ENCODE measurements at places on chromosomes 11 and 22.

- no peak for DNase-seq
Observed at GRCh38 chr11:35494957-35495490, 30.4 kb downstream of the PAMR1 start.

DNA sequence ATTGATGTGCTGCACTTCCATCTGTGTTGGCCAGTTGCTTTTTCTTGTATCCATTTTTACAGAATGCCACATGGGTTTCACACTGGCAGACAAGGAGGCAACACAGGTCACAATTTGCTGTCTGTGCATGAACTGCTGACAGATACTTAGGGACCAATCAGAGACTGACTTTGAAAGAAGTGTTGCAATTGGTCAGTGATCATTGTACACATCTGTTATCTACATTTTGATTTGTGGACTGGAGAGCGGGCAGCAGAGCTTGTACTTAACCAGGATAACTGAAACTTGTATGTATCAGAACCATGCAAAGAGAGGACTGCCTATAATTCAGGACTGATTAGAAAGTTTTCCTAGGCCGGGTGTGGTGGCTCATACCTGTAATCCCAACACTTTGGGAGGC, 21.8 kb downstream of the PRR5 start:
- no peak for DNase-seq

DNA sequence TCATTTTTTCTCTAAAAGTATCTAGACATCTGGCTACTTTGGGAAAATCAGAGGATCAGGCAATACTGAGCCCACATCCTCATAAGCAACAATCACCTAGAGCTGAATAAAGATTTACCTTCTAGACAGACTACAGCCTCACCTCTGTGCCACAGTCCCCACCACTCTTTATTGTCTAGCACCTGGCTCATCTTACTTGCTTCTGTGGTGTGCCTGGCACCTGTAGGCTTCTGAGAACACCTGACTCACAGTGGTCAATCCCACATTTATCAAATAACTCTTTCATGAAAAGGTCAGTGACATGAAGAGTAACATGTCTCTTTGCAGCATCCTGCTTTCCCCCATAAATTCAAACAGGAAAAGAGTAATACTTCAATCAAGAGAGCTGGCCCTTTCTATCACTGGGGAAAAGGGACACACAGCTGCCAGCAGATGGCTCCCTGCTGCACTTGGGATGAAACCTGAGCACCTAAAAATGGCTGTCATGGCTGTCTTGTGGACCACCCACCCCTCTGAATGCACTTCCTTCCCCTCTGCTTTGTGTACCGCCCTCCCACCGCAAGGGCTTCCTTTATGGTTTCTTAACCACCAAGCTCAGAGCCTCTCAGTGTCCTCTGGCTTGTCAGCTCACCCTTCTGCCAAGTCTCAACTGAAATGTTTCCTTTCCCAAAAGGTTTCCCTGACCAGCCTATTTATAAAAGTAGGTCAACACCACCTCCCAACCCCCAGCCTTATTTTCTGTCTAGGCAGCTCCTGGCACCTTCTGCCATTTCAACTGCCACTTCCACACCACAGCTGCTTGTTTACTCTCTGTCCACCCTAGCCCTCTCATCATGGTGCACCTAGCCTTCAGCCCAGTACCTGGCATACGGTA, 9.3 kb downstream of the TFIP11 start:
- peak; percentile 42 for DNase-seq

GRCh38 chr11:23687991-23688390, 808.9 kb upstream of the LUZP2 start:
- DNase-seq, result no peak

DNA sequence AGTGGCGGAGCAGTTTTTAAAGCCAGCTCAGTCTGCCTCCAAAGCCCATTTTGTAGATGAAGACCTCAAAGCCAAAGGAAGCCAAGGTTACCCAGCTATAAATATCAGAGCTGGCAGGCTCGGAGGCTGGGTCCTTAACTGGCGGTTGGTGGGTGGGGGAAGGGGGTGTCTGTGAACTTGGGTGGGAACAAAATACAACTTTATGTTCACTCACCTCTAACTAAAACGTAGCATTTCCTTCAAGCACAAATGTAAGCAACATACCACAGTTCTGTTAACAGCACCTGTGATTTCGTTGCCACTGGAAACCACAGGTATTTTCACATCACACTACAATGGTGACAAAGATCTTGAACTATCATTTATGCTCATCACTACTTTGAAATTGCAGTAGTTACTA, 99.7 kb upstream of the SYT13 start:
- no peak for DNase-seq

DNA sequence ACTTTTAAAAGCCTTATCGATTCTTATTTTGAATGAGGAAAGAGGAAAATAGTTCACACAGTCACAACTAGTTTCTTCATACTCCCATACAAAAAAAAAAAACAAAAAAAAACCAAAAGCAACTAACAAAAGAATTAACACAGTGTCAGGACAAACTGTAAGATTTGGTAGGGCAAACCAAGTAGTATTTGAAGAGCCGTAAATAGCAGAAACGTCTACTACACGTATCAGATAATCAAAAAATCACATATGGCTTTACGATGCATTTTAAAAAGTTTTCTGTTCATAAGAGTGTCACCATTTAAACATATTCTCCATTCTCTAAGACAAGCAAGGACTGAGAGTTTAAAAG, 2.3 kb downstream of the PICALM start:
- DNase-seq, result no peak

GRCh38 chr11:2529173-2529572, 84.4 kb downstream of the KCNQ1 start:
- no peak for DNase-seq

GRCh38 chr11:47325271-47326041, 27.0 kb downstream of the MYBPC3 start:
- DNase-seq, result no peak

- DNase-seq, result peak; percentile 17
Observed at GRCh38 chr11:122756417-122756816, 81.9 kb upstream of the CRTAM start.

DNA sequence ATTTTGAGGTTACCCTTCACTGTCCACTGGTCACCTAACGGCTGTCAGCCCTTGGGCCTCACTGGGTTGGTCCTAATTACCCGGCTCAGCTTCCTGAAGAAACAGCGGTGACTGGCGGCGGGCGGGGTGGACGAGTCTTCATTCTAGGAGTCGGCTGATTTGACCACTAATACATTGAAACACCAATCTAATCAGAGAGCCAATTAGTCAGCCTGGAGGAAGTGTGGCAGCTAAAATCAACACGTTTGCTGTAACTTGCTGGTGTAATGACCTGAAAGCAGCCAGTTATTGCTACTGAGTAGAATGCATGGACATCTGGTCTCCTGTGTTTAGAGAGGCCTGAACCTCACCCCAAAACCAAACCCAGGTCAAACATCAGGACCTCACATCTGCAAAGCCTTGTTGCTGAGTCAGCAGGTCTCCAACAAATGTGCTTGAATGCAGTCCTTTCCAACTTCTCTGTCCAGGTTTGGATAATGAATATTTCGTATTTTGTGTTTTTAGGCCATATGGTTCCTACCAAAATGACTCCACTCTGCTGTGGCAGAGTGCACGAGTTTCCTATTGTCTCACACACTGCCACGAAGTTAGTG, 496.4 kb downstream of the BRD1 start:
- DNase-seq, result no peak

- DNase-seq, result peak; percentile 80
Observed at GRCh38 chr22:25749420-25750169, 7.6 kb downstream of the MYO18B start.

GRCh38 chr22:48397531-48398180, 1430.0 kb downstream of the BRD1 start:
- no peak for DNase-seq

- DNase-seq, result no peak
Observed at GRCh38 chr11:99351624-99352023, 330.9 kb downstream of the CNTN5 start.

DNA sequence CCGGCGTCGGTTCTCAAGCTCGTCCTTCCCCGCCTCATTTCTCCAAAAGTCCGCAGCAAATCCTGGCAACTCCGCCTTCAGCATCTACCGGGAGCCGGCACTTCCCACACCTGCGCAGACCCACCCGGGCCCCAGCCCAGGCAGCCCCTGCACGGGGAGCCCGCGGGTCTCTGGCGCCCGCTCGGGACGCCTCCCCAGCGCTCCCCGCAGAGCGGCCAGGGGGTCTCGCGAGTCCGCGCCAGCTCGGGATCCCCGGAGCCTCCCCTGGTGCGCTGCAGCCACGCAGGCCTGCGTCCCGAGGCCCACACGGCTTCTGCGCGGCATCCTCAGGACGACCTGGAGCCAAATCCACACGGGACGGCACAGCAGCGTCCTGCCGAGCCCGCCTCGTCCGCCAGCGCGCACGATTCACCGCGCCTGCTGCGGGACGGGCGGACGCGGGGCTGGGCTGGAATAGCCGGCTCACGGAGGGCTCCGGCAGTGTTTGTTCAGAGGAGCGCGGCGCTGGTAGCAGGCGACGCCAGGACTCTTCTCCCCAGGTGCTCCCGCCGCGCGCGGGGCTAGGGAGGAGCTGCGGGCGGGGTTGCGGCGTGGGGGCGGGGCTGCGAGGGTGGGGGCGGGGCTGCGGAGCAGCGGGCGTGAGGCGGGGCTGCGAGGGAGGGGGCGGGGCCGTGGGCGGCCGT, 816 bp upstream of the PHRF1 start:
- DNase-seq, result no peak

DNA sequence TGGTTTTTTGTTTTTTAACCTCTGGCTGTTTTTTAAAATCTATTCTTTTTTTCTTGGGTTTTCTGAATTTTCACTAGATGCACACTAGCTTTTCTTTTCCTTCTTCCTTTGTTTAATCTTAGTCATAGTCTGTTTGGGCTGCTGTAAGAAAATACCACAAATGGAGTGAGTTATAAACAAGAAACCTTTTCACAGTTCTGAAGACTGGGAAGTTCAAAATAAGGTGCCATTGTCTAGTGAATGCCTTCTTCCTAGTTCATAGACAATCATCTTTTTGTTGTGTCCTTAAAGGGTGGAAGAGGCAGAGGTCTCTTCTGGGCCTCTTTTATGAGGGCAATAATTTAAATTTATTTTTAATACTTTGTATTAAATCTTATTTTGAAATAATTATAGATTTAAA, 532.9 kb upstream of the ANO5 start:
- DNase-seq, result no peak

DNA sequence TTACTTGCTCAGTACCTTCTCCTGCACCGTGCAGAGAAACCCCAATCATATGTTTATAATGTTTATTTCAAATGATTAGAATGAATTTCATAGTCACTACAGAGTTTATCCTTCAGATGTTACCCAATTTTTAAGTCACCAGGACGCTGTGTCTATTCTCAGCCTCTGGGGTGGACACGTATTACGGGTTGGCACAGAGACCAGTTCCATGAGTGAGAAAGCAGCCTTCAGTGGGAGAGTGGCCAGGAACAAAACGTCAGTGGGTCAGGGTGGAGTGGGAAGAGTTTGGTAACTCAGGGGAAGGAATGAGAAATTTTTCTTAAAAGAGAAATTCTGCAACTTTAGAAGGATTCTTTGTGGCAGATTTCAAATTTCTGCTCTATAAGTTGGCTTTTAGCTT, 77.1 kb upstream of the MTMR2 start:
- DNase-seq, result no peak

- DNase-seq, result no peak
Observed at GRCh38 chr11:128361451-128362020, 225.8 kb downstream of the ETS1 start.

DNA sequence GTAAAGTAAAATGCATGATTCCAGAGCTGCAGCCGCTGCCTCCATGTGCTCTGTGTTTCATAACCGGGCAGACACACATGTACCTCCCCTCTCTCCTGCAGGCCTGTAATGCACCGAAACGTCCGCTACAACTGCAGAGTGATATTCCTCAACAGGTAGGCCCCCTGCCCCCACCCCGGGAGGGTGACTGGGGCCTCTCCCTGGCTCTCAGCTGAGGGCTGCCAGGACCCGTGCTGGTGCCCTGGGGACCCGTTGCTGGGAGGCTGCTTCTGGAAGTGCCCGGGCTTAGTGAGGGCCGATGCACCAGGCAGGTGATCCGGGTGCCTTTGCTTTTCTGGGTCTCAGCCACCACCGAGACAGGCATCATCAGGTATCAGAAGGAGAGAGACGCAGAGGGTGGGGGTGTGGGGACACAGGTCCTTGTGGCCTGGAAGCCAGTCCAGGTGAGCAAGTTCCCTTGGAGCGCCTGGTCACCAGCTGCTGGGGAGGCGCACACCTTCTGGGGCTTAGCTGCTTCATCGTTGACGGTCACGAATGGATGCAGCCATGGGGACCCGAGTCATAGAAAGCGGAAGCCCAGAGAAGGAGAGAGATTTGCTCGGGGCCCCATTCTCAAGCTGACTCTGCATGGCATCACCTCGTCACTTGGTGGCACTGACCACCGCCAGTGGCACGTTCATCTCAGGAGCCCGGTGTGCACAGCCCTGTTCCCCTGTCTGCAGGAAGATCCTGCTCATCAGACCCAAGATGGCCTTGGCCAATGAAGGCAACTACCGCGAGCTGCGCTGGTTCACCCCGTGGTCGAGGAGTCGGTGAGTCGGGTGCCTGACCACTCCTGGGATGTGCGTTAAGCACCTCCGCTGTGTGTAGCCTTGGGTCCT, 10.6 kb downstream of the NADSYN1 start:
- DNase-seq, result no peak

GRCh38 chr11:100396266-100396665, 290.8 kb upstream of the ARHGAP42 start:
- no peak for DNase-seq

GRCh38 chr22:22773427-22773826, 114.2 kb upstream of the IGLL5 start:
- DNase-seq, result no peak

GRCh38 chr11:20247591-20248007, 87.3 kb upstream of the DBX1 start:
- DNase-seq, result no peak

- no peak for DNase-seq
Observed at GRCh38 chr11:1202154-1202775, 20.6 kb upstream of the MUC5B start.

- DNase-seq, result no peak
Observed at GRCh38 chr22:49228431-49229037, 599.1 kb downstream of the BRD1 start.

DNA sequence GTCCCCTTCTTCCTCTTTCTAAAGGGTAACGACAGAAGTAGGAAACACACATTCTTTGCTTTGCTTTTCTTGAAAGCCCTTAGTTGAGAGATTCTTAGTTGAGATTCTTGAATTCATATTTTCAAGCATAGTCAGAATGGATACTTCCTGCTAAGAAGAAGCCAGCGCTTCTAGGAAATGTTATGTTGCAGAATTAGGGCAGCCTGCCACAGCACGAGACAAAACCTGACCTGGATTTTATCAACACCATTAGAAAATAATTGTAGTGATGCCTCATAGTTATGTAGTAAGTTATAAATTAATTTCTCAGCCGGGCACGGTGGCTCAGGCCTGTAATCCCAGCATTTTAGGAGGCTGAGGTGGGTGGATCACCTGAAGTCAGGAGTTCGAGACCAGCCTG, 37.9 kb upstream of the NUP160 start:
- DNase-seq, result no peak

- peak; percentile 53 for DNase-seq
Observed at GRCh38 chr22:46542011-46542985, 4.9 kb upstream of the CELSR1 start.

GRCh38 chr11:72773696-72774095, 20.2 kb downstream of the STARD10 start:
- DNase-seq, result no peak

GRCh38 chr22:42892571-42893316, 35.7 kb upstream of the ARFGAP3 start:
- DNase-seq, result no peak

- no peak for DNase-seq
Observed at GRCh38 chr22:44968736-44969135, 41.1 kb downstream of the PHF21B start.

GRCh38 chr22:25142102-25142501, 57.6 kb upstream of the CRYBB3 start:
- DNase-seq, result no peak

- peak; percentile 80 for DNase-seq
Observed at GRCh38 chr11:65315204-65315865, 669 bp downstream of the CDC42EP2 start.

All from T-helper 2 cell treated with Interferon-gamma antibody and Interleukin-4, amounts not matched to agents 5 μg/mL and 100 μg/mL, for 36 hours (primary cell).